ENCODE measurements at places on chromosomes 6 and 20. TPM values are rescaled to one million over a fixed set of nuclear protein-coding genes. Genes with fewer than 3 reads are reported as not detected.

TNXB gene
- 4.8 TPM for total RNA-seq

C6orf132 gene
- 0.14 TPM for total RNA-seq

SLC35D3 gene
- total RNA-seq: not detected

BTN1A1 gene
- total RNA-seq: 0.10 TPM

HCK gene
- total RNA-seq: not detected

GINS1 gene
- 25.5 TPM for total RNA-seq

CFAP61 gene
- not detected for total RNA-seq

NR2E1 gene
- not detected for total RNA-seq

ARFGEF3 gene
- total RNA-seq: 0.72 TPM

DNA sequence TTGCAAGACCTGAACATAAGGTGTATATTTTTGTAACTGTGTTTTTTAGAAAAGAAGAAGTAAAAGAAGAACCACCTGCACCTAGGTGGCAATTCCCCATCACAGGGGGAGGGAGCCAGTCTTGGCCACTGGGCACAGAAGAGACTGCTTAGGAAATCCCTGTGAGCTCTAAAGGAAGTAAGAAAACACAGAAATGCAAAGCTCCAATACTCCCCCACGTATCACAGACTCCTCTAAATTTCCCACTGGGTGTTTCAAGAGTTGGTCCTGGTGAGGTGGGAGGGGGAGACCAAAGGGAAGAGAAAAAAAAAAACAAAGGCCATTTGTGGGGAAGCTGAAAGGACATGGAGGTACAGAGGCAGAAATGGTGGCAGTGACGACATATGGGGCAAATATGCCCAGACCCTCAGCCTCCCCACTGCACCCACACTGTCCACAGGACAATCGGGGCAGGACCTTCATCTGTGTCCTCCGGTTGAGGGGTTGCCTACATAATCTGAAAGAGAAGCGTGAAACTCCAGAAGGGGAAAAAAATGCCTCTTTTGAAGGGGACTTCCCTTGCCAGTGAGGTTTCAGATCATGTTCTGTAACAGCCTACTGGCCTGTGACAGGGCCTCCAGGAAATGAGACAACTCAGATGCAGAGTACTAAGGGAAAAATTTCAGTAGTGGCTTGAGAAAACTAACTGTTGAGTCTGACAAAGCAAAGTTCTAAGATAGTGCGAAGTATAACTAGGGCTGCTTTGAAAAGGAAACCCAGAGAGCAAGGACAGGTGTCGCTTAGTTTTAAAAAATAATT, 226.2 kb upstream of the MARCKS start:
- DNase-seq: peak; percentile 47
- H3K27ac ChIP-seq: peak overlapping the region; percentile 33
- H3K4me1 ChIP-seq: peaks cover 28% of the 10 kb centered on the region
- H3K36me3 ChIP-seq: peaks cover 2% of the 10 kb centered on the region
- no peak overlapping the region for H3K4me3 ChIP-seq

DNA sequence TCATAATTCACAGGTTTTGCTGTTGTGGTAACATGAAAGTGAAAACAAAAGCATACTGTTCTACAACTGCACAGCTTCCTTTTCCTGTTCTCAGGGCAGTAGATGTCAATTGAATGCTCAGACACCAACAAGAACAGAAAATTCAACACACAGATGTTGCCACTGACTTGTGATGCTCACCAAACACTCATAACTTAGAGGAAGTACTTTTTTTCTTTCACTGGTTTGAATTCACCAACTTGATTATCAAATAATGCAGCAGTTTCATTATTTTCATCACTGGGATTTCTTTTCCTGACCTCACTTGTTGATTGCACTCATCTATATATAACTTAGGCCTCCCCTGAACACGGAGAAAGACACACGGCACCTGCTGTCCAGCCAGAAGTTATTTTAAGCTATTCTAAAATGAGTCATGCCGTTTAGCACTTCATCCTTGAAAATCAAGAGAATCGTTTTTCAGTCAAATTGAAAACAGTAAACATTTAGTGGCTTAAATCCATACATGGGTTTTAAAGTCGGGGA, 949 bp downstream of the TXLNB start:
- DNase-seq: peak; percentile 32
- H3K27ac ChIP-seq: peak overlapping the region; percentile 95
- H3K4me1 ChIP-seq: peaks cover 56% of the 10 kb centered on the region
- peak overlapping the region; percentile 63 for H3K4me3 ChIP-seq

- H3K27ac ChIP-seq: no peak overlapping the region
- no peak for DNase-seq
- no peaks in the 10 kb centered on the region for H3K27me3 ChIP-seq
- H3K4me3 ChIP-seq: no peak overlapping the region
- peaks cover 27% of the 10 kb centered on the region for H3K36me3 ChIP-seq
- H3K4me1 ChIP-seq: peaks cover 42% of the 10 kb centered on the region
These were observed 18.0 kb downstream of the STX7 start for GRCh38 chr6:132494954-132495353.

GRCh38 chr6:4345543-4345942, 210.2 kb upstream of the ECI2 start:
- no peak overlapping the region for H3K4me3 ChIP-seq
- no peaks in the 10 kb centered on the region for H3K4me1 ChIP-seq
- no peaks in the 10 kb centered on the region for H3K36me3 ChIP-seq
- H3K27ac ChIP-seq: no peak overlapping the region

GRCh38 chr6:44342489-44342888, at the start of gene SPATS1:
Gene SPATS1 (plus strand): TSS chr6:44342650. CDS start chr6:44343096, 446 bp downstream.
- no peaks in the 10 kb centered on the region for H3K4me1 ChIP-seq
- H3K27me3 ChIP-seq: peaks cover 35% of the 10 kb centered on the region
- H3K4me3 ChIP-seq: no peak within 1 kb of the TSS
- H3K36me3 ChIP-seq: no peaks in the 10 kb centered on the region

DNA sequence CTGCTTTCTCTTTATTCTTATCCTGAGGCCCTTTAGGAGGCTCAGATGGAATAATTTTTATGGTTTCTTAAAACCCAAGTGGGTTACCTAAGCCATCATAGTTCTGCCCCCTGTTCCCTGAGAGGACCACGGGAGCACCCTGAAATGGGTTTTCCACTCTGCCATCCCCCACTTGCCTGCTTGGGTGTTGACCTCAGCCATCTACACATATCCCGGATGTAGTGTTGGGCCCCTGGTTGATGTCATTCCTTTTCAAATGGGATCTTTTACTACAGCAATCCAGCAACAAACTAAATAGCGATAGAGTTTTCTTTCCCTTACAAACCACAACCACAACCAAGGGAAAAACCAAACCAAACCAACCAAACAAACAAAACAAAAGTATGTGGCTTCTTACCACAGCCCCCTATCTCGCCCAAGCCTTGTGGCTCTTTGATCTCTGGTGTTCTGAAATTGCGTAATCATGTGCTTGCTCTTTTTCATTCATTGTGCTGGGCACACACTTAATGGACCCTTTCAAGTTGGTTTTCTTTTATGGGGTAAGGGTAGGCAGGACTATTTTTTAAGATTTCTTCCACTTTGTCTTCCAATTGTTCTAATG, 154.9 kb downstream of the ESR1 start:
- no peak overlapping the region for H3K27ac ChIP-seq
- H3K27me3 ChIP-seq: peaks cover 10% of the 10 kb centered on the region
- no peak overlapping the region for H3K4me3 ChIP-seq
- peaks cover 16% of the 10 kb centered on the region for H3K4me1 ChIP-seq
- H3K36me3 ChIP-seq: peaks cover 2% of the 10 kb centered on the region

DNA sequence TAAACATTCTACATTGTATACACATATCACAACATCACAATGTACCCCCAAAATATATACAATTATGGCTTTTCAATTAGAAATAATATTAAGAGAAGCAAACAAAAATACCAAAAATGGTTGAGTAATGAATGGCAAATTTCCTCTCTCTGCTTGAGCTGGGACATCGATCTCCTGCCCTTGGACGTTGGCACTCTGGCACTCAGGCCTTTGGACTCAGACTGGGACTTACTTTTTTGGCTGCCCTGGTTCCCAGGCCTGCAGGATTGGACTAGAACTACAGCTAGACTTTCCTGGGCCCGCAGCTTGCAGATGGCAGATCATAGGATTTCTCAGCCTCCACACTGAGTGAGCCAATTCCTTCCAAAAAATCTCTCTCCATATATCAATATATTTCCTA, 52.9 kb upstream of the KCNK16 start:
- no peak overlapping the region for H3K27ac ChIP-seq
- no peak overlapping the region for H3K4me3 ChIP-seq
- H3K36me3 ChIP-seq: no peaks in the 10 kb centered on the region
- no peaks in the 10 kb centered on the region for H3K27me3 ChIP-seq
- H3K4me1 ChIP-seq: no peaks in the 10 kb centered on the region
- no peak for DNase-seq

DNA sequence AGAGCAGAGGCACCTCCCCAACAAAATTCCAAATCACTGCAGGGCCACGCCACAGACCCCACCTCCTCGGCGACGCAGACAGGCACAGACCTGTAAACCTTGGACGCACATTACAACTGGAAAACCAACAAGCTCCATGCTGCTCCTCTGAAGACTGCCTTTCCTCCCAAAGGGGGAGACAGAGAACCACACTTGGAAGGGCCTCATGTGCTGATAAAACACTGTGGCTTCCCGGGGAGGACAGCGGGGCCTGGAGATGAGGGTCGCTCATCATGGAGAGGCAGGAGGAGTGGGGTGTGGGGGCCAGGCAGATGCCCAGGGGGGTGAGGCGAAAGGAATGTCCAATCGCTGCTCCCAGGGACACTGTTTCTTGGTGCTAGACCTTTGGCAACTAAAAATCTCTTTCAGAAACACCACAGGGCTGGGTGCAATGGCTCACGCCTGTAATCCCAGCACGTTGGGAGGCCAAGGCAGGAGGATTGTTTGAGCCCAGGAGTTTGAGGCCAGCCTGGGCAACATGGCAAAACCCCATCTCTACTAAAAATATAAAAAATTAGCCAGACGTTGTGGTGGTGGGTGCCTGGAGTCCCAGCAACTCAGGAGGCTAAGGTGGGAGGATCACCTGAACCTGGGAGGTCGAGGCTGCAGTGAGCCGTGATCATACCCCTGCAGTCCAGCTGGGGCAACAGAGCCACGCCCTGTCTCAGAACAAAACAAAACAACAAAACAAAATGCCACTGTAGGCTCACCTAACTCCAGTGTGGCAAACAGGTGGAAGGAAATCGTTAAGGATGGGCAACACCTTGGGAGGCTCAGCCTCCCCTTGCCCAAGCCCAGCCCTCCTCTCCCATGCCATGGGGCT, 53.8 kb downstream of the ABHD12 start:
- DNase-seq: no peak
- peaks cover 14% of the 10 kb centered on the region for H3K36me3 ChIP-seq
- no peaks in the 10 kb centered on the region for H3K27me3 ChIP-seq
- no peak overlapping the region for H3K4me3 ChIP-seq
- no peak overlapping the region for H3K27ac ChIP-seq

DNA sequence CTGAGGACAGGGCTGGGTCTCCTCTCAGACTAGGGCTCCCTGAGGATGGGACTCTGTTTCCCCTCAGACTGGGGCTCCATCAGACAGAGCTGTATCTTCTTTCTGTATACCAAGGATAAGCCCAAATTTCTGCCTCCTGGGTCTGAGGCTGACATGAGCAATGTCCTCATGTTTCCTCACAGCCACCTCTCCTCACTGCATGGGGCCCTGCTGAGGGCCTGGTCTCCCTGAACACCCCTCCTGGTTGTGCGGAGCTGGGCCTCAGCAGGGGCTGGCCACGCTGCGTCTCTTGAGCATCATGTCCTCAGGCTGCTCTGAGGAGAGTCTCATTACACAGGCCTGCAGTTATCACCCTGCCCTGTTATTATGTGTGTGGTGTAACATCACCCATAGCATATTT, 144.6 kb downstream of the LRFN2 start:
- H3K27me3 ChIP-seq: peaks cover 4% of the 10 kb centered on the region
- no peak for DNase-seq
- H3K4me1 ChIP-seq: peaks cover 4% of the 10 kb centered on the region

GRCh38 chr20:12113468-12114371, 196.0 kb downstream of the BTBD3 start:
- H3K4me1 ChIP-seq: no peaks in the 10 kb centered on the region
- no peaks in the 10 kb centered on the region for H3K27me3 ChIP-seq
- H3K4me3 ChIP-seq: no peak overlapping the region
- DNase-seq: no peak

DNA sequence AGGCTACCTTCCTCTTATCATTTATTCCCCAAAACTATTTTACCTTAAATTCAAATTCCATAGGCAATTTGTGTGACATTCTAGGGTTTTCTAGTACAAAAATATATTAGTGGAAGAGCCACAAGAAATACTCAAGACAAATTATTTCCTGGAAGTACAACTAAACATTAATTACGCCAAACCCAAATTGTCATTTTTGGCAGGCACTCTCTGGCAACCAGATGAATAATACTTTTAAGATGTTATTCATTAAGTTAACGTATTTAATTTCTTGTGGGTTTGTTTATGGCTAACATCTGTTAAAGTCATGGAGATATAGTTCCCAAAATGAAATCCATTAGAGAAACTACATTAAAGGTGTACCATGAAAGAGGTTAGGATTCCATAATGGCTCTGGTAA, 40.5 kb downstream of the HMGN3 start:
- peaks cover 14% of the 10 kb centered on the region for H3K36me3 ChIP-seq
- DNase-seq: no peak
- H3K4me3 ChIP-seq: no peak overlapping the region
- no peaks in the 10 kb centered on the region for H3K27me3 ChIP-seq
- H3K4me1 ChIP-seq: no peaks in the 10 kb centered on the region

DNA sequence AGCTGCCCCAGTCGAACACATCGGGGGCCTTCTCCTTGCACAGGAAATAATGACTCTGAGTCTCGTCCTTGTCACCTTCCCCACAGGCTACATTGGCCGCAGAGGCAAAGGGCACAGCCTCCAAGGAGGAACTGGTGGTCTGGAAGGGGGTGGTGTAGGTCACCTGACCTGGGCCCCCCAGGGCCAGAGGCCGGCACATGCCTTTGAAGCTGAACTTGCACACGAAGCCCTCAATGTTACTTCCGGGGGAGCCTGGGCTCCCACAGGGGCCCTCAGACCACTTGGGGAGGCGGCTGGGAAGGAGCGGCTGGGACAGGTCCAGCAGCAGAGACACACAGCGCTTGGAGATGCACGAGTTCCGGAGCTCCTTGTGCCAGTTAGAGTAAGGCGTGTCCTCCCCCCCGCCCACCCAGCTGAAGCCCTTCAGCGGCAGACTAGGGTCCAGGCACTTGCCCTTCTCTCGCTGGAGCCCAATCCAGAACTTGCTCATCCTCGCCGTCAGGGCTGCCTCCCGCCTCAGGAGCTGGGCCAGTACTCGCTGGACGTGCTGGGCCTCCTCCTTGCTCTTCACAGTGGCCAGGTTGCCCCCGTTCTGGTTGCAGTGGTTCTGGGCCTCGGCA, 578 bp downstream of the CD93 start:
- H3K27ac ChIP-seq: no peak overlapping the region
- DNase-seq: no peak
- H3K27me3 ChIP-seq: peaks cover 10% of the 10 kb centered on the region
- H3K4me3 ChIP-seq: no peak overlapping the region
- H3K4me1 ChIP-seq: peaks cover 3% of the 10 kb centered on the region

DNA sequence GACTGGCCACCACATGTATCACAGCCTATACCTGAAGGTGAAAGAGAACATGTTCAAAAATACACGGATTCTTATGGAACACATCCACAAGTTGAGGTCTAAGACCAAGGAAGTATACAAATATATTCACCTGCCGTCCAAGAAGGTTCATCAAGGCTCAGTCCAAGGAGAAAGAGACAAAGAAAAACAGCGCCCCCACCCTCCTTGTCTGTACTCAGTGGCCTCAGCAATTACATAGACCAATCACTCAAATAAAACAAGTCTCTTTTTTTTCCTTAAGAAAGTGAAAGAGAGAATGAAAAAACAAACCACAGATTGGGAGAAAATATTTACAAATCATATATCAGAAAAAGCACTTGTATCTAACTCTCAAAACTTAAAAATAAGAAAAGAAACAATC, 19.5 kb downstream of the CPXM1 start:
- no peak for DNase-seq
- H3K27me3 ChIP-seq: peaks cover 7% of the 10 kb centered on the region
- no peak overlapping the region for H3K27ac ChIP-seq
- H3K4me3 ChIP-seq: no peak overlapping the region
